ENCODE measurements at places on chromosomes 5 and 9.
A peak's percentile ranks its signal among the peaks of the same experiment; 100 is the strongest.

- DNase-seq: no peak
These were observed 7.2 kb upstream of the ADGRV1 start for GRCh38 chr5:90551376-90551775.

DNA sequence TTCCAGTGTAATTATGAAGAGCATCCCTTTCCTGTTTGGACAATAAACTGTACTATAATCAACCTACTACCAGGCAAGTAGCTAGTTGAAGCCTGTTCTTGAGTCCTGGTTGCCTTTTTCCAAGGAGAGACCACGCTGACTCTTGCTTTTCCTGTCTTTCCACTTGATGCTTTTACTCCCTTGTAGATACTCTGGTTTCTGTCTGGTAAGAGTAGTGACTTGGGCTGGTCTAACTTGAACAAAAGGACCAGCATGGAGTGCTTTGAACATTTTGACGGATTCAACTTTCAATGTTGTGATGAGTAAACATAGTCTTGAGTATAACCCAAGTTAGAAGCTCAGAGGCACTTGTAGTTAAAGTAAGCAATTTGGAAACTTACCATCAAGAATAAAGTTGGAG lies 464.3 kb downstream of the GADD45G start:
- no peak for DNase-seq

- DNase-seq: no peak
These were observed 29.1 kb downstream of the TRIO start for GRCh38 chr5:14172149-14172795.

DNA sequence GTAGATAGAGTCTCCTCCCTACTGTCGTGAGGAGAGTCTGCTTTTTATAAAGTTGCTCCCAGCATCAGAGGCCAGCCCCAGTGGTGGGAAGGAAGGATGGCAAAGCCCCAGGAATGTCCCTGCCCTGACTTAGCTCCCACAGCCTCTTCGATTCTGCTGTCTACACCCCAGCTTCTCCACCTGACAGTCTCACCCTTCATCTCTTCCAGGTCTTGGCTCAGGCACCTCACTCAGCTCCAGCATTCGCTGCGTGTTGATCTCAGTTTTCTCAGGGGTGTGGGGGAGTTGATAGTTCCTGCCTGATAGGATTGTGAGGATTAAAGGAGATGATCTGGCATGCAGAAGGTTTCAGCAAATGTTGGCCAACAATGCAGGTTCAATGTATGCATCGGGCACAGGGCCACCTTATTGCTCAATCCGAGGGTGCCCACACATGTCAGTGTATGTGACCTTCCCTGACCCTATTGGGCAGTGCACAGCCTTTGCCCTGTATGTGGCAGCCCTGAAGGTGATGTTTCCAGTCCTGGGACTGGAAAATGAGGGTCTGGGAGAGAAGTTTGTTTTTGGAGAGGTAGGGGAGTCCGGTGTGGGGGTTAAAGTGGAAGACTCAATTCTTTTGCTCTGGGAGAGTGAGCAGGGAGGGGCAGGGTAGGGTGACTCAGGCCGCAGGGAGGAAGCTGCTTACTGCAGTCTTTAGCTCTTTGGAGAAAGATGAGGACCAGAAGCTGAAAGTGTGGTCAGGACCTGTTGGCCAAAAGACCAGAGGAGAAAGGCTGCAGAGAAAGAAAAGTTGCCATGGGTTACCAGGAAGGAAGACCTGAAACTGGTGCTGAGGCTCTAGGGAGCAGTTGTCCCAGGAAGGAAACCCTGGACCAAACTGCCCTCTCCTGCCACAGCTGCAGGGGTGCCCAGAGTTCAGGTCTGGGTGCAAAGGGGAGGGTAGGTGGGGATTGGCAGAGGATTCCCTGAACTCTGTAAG lies 153.2 kb downstream of the MACROH2A1 start:
- DNase-seq: no peak

DNA sequence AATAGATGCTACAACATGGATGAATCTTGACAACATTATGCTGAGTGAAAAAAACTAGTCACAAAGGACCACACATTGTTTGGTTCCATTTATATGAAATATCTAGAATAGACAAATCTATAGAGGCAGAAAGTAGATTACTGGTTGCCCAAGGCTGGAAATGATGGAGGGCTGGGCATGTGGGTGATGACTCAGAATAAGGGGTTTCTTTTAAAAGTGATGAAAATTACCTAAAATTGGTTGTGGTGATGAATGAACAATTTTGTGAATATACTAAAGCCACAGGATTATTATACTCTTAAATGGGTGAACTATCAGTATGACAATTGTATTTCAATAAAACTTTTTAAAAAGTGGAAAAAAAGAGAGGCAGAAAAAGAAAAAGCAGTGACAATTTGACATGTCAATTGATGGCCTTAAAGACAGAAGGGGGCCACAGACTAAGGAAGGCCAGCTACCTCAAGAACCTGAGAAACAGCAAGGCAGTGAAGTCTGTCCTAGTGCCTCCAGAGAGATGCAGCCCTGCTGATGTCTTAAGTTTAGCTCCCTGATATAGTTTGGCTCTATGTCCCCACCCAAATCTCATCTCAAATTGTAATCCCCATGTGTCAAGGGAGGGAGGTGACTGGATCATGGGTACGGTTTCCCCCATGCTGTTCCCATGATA lies 182.7 kb downstream of the PIK3R1 start:
- DNase-seq: no peak

- peak; percentile 13 for DNase-seq
These were observed 425.3 kb downstream of the CSNK1G3 start for GRCh38 chr5:123937230-123937629.

DNA sequence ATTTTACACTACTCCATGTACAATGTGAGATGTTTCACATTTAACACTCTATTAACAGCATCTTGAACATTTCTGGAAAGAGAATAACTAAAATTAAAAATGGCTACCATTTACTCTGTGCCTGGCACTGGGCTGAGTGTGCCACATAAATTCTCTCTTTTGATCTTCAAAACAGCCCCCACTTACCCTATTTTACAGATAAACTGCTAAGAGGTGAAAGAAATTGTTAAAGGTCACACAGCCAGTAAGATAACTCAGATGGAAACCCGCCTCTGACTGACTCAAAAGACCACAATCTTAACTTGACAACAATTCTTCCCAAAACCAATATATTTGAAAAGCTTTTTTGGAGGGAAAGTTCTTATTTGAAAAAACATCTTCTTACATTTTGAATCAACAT lies 97.3 kb downstream of the MAPKAP1 start:
- DNase-seq: no peak

- DNase-seq: no peak
These were observed 17.4 kb upstream of the LARP1 start for GRCh38 chr5:154737667-154738320.

DNA sequence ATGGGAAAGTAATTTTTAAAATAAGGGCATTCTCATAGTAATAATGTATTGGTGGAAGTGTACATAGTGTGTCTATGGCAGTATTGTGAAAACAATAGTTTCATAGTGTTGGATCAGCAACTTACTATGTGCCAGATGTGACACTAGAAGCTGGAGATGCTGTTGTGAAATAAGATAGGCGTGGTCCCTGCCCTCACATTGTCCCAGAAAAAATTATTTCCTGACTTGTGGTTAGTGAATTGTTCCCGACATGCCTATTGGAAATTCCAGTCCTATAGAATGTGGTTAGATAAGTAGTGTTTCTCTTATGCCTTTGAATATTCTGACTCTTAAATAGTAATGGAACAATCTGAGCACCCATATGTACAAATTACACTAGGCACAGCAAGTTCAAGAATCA lies 55.3 kb upstream of the MTAP start:
- no peak for DNase-seq

- DNase-seq: no peak
These were observed 503.9 kb upstream of the DAB2 start for GRCh38 chr5:39928709-39929108.

- DNase-seq: no peak
These were observed 9.1 kb downstream of the LRRC70 start for GRCh38 chr5:62587737-62588136.

- no peak for DNase-seq
These were observed 159.5 kb downstream of the C9orf152 start for GRCh38 chr9:110048403-110048975.

DNA sequence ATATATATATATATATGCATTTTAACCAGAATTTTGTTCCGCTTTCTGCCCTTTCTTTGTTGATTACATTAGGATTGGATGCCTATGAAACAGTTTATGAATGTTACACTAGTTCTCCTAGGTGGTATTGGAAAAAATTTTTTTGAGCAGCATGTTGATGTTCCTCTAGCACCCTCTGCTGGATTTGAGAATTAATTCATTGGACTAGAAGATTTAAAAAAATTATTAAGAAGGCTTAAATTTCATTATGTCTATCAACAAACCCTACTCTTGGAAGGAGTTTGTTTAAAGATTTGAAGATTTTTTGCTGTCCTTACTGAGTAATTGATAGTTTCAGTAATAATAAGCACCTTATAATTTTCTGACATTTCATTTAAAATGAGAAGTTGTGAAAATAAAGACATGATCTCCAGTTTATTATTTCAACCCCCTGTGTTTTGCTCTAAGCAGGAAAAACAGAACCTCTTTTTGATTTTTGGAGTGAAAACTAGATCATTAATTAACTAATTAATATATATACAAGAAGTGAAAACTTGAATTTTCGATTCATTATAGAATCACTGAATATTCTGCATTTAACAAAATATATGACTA lies 89.6 kb downstream of the CCDC171 start:
- DNase-seq: peak; percentile 14

DNA sequence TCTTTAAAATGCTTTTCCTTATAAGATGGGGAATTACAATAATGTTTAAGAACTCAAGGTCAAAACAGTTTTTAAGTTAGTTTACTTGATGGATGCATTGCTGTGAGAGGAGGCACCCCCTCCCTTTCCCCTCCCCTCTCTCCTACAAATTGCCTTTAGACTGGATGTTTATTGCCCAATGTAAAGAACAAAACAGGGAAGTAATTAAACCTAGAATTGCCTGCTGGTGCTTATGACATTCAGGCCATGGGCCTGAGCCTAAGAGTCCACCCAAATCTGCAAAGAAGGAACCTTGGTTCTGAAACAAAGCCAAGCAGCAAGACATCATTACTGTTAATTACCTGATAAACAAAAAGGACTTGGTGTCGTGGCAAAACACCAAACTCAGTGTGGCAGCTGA lies 630.3 kb downstream of the ISL1 start:
- DNase-seq: no peak

DNA sequence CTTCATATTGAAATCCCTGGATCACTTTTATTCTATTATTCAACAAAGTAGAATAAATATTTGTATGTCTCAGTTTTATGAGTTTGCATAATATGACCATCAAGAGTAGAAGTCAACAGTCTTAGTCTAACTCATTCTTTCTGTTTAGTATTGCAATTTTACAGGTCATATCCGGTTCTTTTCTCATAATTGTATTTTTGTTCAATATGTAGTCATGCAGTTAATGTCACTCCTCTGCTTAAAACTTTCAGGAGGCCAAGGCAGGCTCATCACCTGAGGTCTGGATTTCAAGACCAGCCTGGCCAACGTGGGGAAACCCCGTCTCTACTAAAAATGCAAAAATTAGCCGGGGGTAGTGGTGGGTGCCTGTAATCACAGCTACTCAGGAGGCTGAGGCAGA lies 148.4 kb upstream of the TRPM3 start:
- no peak for DNase-seq

DNA sequence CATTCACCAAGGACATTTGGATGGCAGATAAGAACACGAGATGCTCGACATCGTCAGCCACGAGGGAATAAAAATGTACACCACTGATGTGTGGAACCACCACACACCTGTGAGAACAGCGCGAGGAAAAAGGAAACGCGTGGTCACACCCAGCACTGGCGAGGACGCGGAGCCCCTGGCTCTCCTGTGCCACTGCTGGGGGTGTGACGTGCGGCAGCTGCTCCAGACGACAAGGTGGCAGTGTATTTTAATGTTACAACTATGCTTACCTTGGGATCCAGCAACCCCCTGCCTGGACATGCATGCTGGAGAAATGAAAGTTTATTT lies 13.6 kb upstream of the CEP72 start:
- DNase-seq: no peak

- DNase-seq: no peak
These were observed 189.9 kb downstream of the ACER2 start for GRCh38 chr9:19598722-19599121.

DNA sequence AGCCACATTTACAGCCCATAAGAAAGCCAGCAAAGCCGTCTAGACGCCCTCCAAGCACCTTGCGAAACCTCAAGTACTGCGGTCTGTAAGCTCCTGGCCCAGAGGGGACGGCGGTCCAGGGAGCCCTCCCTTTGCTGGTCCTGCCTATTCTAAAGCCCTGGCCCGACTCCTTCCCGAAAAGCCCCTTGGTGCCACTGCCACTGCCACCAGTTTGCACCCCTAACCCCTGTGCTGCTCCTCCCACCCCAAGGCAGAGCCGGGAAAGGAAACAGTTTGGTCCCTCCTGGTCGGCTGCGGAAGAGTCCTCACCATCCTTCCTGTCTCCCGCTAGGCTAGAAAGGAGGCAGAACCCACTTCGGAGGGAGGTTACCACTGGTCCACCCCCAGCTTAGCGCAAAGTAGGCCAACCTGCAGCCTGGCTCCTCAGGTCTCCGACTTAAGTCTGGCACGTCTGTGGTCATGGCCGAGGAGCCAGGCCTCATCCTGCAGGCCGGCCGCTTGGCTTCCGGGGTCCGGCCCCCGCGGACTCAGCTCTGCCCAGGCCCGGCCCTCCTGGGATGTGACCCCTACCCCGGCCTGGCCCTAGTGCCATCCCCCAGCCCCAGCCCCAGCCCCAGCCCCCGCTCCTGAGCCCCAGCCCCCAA lies 916 bp downstream of the TOR1A start:
- DNase-seq: peak; percentile 42

DNA sequence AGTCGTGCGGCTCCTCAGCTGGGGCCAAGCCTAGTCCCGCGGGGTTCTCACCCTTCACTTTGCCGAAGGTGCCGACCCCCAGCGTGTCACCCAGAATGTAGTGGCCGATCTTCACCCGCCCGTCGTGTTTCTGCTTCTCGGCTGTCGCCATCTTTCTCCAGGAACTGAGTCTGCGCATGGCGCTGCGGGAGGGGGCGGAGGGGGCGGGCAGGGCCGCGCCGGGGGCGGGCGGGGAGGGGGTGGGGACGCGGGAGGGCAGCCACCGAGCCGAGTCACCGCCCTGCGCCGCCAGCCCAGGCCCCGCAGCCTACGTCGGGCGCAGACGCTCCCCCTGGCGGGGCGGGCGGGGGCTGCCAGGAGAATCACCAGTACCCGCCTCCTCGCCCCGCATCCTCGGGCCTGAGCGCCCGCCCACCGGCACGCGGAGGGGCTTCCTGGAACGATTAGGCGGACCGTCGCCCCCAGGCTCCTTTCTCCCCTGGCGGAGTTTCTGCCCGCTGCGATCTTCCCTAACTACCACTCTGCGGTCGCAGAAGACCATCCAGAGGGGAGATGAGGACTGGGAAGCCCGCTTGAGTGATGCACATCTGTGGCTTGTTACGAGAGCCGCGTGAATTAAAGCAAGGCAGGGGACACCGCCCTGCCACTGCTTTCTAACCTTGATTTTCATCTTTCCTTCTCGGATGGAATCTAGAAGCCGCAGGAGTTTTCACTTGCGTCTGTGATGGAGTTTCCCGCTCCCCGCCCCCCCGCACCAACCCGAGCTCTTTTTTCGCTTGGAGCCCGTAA lies at the start of gene PRKAA1:
Gene PRKAA1 (minus strand): TSS at position 363 of the 789 bp plus-strand sequence. CDS start 185 bp downstream, at position 178.
- DNase-seq: peak; percentile 90
